ENCODE measurements at places on chromosomes 4 and X.

- DNase-seq = peak; percentile 25
These were observed 41.1 kb upstream of the TMEM184C start for GRCh38 chr4:147576084-147576483.

DNA sequence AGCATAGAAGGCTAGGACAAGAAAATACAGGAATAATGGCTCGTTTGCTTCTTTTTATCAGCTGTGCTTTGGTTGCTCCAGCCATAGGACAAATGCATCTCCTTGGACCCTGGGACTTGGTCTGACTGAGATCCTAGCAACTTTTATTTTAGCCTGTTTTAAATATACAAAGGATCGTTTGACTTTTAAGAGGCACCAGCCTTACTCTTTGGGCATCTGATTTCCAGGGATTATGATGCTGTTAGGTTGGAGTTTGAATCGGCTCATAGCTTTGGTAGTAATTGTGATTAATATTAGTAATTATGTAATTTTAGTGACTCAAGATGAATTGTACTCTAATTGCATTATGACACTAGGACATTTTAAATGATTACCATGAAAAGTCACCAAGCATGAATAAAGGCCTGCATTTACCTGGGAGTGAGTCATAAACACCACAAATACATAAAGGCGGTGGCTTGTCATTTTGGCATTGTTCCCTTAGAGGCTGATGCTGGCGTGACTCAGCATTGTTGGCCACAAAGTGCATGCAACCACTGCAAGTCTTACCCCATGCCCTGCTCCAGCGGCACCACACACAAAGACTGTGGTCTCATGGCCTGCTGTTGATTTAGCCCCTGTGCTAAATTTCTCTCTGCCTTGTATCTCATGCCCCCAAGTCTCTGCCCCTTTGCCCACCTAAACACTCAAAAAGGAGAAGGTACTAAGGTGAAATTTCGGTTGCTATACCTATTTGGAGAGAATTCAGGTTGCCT lies 12.4 kb downstream of the GPAT3 start:
- peak; percentile 100 for DNase-seq

DNA sequence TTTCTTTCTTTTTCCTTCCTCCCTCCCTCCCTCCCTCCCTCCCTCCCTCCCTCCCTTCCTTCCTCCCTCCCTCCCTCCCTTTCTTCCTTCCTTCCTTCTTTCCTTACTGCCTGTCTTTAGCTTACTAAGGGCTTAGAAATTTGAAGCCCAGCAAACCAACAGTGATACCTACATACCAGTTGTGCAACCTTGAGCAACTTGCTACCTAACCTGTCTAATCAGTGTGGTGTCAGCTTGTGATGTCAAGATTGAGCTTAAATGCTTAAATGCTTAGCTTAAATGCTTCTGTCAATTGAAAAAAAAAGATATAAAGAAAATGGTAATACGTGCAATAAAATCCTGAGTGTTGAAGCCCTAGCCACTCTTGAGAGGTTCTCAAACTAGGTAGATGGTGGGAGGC lies 728.6 kb downstream of the TRIML1 start:
- DNase-seq = no peak

GRCh38 chr4:70640192-70640591 lies 11.6 kb downstream of the ENAM start:
- DNase-seq = no peak

GRCh38 chr4:160142579-160142978 lies 1039.7 kb downstream of the RAPGEF2 start:
- no peak for DNase-seq

- DNase-seq = peak; percentile 27
These were observed 330.8 kb upstream of the KLF3 start for GRCh38 chr4:38333219-38333618.

DNA sequence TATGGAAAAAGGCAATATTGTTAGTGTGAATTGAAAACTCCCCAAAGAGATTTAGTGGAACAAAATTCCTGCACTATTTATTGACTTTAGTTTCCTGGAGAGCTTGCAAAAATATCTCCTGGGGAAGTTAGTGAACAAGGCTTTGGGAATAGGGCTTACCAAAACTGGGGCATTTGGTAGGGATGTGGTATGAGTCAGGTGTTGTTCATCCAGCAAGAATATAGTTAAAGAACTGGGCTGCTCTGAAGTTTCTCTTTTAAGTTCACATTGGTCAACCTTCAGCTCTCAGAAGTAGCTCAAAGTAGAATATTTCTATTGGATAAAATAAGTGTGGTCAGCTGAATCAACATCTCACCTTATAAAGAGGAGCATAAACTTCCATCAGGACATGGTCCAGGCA lies 185.0 kb downstream of the CPE start:
- DNase-seq = no peak

DNA sequence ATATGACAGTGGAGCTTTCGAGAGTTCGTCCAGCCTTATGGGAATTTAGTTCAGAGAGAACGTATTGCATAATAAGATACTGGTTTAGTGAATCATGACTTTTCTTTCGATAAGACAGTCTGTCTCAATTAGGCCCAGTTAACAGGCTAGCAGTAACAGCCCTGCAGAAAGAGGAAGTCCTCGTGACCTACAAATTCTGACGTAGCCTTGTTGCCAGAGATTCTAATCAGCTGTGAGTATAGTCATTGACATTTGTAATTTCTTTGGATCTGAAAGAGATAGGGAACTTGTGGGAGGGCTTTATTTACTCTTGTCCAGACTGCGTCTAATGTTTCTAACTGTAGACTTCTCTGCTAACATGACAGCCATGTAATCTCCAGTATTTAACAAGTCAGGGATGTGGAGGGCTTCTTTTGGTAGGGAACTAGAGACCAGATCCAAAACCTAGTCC lies 15.8 kb downstream of the ART3 start:
- DNase-seq = peak; percentile 98

DNA sequence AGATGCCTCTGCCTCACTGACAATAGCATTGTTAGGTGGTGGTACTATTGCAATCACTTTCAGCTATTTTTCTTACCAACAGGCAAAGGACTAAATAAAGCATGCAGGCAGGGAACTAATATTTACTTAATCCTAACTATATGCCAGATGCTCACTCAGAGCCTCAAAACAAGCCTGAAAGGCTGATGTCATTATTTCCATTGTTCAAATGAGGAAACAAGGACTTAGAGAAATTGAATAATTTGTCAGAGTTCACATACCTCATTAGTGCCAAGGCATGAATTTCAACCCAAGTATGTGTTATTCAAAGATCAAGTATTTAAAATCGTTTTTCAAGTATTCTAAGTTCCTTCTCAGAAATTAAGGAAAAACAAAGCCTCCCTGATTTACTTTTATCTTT lies 374.9 kb upstream of the TECRL start:
- DNase-seq = no peak

GRCh38 chr4:132767901-132768300 lies 381.2 kb upstream of the PCDH10 start:
- no peak for DNase-seq

DNA sequence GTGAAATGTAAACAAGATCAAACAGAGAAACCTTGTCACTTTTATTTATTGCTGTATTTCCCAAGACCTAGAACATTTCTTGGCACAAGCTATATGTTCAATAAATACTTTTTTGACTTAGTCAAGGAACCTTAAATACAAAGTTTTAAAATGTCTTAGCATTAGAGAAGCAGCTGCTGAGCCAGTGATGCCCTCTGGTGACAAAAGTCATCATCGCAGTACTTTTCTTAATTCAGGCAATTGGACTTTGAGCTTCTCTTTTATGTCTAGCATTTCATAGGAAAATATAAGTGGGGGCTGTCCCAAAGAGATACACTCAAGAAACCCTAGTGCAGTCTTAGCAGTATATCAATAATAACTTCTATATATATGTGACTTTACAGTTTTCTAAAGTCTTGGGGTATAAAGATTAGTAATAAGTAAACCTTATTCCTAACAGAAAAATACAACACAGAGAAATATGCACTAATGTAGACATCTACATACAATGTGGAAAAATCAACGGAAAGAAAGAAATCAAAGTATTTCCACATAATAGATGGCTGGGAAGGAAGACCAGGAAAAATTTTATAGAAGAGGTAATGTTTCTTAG lies 118.4 kb downstream of the DTHD1 start:
- DNase-seq = peak; percentile 46

DNA sequence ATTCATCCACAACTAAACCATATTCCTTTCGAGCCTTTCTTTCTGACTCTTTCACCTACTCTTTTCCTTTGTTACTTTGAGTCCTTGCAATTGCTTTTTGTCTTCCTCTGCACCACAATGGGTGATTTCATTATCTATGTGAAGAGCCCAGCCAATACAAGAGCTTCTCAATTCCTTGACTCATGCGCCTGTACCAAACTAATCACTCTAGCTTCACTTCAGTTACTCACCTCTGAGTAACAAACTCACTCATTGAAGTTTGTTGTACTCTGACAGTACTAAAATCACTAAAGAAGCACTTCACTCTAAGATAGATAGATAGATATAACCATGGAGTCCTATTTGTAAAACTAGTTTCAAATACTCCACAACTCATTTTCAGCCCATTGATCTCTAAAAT lies 191.7 kb upstream of the EPHA5 start:
- DNase-seq = no peak

- peak; percentile 34 for DNase-seq
These were observed 259.6 kb downstream of the UNC5C start for GRCh38 chr4:95289028-95289634.

DNA sequence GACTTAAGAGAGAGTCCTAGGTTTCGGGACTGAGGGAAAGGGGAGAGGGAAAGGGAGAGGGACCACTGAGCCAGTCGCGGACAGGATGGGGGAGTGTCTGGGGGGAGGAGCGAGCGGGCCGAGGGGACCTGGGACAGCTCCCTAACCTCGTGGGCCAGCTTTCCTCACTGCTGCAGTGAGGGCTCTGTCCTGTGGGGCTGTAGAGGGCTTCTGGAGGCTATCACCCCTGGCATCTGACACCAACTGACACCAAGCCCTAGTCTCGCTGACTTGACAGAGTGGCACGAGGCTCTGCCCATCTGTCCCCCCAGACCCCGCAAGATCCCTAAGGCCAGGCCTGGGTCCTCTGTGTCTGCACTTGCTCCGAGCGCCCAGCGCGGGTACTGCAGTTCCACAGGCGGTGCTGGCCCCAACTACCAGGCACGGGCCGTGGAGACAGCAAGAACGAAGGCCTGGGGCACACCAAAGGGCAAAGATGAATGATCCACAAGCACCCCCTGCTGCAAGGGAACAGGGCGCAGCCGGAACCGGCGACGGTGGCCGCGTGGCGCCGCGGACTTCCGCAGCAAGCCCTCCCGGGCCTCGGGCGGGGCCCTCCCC lies 465 bp downstream of the HAUS7 start:
- DNase-seq = peak; percentile 77

GRCh38 chrX:47091149-47091775 lies 13.0 kb downstream of the RGN start:
- DNase-seq = peak; percentile 42

DNA sequence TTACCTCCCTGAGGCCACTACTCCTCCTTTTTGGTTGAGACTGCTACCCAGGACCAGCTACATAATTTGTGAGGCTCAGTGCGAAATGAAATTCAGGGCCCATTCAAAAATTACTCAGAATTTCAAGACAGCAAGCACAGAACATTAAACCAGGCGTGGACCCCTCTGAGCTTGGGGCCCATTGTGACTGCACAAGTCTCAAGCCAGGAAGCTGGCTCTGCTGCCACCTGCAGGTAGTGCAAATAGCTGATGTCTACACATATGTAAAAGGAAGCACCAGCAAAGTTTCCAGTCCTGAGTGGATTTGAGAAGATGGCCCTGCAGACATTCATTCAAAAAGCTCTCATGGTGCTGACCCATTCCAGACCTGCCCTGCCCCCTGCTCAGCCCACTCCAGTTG lies 213.4 kb upstream of the LNX1 start:
- DNase-seq = peak; percentile 69

- no peak for DNase-seq
These were observed 218.8 kb upstream of the ANXA10 start for GRCh38 chr4:167873496-167873895.

DNA sequence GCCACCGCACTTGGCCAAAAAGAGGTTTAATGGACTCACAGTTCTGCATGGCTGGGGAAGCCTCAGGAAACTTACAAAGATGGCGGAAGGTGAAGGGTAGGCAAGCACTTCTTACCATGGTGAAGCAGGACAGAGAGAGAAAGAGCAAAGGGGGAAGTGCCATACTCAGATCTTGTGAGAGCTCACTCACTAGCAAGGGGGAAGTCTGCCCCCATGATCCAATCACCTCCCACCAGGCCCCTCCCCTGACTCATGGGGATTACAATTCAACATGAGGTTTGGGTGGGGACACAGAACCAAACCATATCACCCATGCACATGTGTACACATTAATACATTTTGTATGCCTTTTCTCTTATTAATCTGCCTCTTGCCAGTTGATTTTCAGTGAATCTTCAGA lies 77.2 kb upstream of the HSD17B10 start:
- DNase-seq = peak; percentile 26

GRCh38 chr4:108119199-108119800 lies 49.4 kb downstream of the LEF1 start:
- DNase-seq = peak; percentile 15

- no peak for DNase-seq
These were observed 2.8 kb upstream of the CPLX1 start for GRCh38 chr4:828641-829271.

DNA sequence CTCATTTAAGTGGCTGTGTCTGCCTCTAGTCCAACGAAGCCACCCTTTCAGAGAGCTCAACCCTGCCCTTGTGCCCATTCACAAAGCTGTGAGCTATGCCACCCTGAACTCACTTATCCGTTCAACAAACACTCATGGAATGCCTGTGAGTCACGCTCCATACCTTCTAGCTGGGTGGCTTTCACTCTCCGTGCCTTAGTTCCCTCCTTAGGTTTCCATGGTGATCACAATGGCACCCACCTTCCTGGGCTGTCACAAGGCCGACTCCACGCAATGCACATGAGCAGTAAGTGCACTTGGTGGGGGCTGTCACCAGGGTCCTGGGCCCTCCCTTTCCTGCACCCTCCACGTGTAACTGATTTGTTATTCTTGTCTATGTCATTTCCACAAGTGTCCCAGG lies 37.2 kb upstream of the PPP2R2C start:
- no peak for DNase-seq

DNA sequence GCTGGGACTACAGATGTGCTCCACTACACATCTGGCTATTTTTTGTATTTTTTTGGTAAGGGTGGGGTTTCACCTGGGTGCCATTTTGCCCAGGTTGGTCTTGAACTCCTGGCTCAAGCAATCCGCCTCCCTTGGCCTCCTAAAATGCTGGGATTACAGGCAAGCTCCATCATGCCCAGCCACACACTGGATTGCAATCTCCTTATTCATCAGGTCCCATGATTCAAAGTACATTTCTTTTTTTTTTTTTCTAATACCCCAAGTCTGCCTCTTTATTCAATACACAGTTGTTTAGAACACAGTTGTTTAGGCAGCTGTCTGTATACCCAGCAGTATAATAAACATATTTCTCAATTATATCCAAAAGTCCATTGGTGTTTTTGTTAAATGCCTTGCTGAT lies 130.3 kb upstream of the ARSJ start:
- no peak for DNase-seq

GRCh38 chr4:44326741-44327140 lies 121.9 kb downstream of the KCTD8 start:
- no peak for DNase-seq

- no peak for DNase-seq
These were observed 2.3 kb upstream of the CYTL1 start for GRCh38 chr4:5021546-5021945.

GRCh38 chrX:115268421-115268820 lies 21.1 kb upstream of the LUZP4 start:
- DNase-seq = peak; percentile 39

Measured in common myeloid progenitor, CD34-positive (primary cell).